ENCODE measurements at places on chromosomes 11 and 22.

- no peak for DNase-seq
These were observed 2.4 kb upstream of the MMP13 start for GRCh38 chr11:102957953-102958352.

DNA sequence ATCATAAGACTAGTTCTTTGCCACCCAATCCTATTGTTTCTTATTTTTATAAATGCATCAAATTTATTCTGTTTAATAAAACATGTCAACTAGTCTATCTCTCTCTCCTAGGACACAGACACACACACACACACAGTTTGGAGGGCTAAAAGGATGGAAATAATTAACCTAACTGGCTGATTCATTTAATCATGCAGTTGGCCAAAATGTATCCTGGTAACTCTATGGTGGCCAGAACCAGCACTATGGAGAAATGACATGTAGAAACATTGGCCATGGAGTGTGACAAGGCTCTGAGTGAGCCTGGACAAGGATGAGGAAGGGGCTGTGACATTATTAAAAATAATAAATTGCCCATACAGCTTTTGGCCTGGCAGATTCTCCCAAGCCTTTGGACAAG, 64.1 kb downstream of the CLPB start:
- no peak for DNase-seq

GRCh38 chr11:19880088-19880345, 167.4 kb downstream of the NAV2 start:
- DNase-seq = no peak

DNA sequence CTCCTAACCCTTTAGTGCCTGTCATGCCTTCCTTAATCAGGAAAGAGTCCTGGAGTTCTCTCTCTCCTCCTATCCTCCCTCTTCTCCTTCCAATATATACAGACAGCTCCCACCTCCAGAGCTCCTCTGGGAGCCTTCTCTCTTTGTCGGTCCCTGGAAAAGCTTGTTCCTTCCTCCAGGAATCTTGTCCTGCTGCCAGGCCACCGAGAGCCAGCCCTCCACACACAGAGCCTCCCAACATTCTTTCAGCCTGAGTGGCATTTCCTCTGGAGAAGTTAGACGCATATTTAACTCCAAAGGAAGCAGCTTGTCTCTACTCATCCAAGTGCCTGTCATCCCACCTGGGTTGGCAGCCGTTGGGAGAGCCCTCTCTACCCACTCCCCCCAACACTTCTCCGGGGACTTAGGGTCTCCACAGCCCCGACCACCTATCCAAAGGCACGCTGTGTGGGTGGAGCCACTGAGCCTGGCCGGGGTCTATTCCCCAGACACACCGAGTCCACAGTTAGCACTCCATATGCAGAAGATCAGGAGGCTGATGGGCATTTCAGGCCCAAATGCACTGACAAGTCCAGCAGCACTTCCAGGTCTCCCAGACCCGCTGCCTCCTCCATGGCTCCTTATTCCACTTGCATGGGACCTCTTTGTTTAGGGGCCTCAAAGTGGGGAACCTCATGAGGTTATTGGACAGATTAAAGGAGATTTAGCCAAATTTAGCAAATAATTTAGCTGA, 31.1 kb downstream of the DKK3 start:
- DNase-seq = no peak

Measured in T-cell (primary cell).